ENCODE measurements at places on chromosomes 13 and 19.

DNA sequence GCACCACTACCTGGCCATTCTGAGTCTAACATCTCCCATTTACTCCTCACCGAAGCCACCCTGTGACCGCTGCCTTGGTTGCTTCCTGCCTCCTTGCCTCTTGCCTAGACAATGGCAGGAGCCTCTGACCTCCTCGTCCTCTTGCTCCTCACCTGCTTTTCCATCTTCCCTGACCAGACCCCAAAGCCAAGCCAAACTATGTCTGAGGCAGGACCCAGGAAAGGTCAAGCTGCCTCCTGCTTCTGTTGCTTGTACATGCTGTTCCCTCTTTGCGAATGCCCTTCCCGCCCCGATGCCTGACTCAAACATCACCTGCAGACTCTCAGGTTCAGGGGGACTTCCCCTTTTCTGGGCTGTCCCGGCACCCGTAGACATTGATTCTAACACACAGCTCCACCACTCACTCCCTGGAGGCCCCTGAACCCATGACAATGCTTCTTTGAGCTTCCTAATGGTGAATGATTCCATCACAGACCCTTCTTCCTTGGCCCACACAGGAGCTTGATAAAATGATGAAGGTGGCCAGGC, 60.8 kb downstream of the F2RL3 start:
- peak; percentile 36 for DNase-seq

DNA sequence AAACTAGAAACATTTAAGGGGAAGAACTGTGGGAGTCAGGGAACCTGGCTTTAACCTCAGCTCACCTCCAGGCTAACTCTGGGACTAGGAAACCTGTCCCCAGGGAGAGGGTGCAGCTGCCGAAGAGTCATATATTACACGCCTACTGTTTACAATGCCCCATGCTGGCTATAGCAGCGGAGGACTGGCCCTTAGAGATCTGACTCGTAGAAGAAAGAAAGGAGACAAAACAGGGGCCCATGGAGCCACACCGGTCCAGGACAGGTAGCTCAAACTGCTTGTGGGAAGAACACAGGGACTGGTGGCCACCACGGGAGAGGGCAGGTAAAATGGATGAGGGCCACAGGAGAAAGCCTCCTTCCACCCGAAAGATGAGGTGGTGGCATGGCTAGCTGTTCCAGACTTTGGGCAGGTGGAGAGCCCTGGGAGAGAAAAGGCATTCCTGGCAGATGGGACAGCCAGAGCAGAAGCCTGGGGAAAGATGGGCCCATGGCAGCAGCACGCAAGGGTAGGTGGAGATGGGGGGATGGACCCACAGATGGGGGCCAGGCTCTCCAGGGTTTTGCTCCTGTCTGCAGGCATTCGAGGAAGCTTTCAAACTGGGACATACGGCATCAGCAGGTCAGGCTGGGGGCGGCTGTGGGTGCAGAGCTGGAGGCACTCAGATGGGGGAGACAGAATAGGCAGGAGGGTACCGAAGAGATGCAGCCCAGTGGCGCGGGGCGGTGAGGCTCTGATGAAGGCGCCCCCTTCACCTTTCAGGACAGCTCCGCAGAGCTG, 69.5 kb downstream of the LATS2 start:
- DNase-seq, result no peak

GRCh38 chr19:14516746-14517438, 1.3 kb downstream of the DNAJB1 start:
- DNase-seq, result no peak

DNA sequence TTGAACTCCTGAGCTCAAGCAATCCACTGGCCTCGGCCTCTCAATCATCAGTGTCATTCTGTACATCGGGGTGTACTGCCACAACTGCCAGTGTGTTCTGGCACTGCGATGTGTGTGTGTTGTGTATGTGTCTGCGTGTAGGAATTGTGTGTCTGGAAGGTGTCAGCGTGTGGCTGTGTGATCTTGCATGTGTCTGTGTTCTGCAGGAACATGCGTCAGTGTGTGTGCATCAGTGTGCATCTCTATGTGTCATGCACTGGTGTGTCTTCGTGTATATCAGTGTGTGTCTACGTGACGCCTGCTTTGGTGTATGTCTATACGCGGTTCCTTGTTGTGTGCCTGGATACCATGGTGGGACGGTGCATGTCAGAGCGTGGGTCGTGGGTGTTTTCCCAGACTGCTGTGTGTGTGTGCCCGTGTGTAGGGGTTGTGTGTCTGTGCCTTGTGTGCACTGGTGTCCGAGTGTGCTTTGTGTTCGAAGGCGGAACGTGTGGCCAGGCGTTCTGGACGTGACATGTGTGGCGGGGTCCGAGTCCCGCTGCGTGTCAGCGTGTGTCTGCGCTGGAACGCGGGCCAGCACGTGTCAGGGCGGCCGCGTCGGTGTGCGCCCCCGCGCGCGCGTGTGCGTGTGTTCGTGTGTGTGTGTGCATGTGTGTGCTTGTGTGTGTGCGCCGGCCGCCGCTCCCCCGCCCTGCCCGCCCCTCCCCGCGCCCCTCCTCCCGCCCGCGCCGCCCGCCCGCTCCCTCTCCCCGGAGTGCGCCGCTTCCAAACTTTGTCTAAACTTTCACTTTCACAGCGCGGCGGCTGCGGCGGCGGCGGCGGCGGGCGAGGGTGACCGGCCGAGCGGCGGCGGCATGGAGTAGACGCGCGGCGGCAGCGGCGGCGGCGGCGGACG, at the start of gene NFIX:
NFIX (plus strand) TSS at position 775 of the 895 bp plus-strand sequence. CDS start 363 bp downstream, outside the sequence.
- DNase-seq, result peak; percentile 81

DNA sequence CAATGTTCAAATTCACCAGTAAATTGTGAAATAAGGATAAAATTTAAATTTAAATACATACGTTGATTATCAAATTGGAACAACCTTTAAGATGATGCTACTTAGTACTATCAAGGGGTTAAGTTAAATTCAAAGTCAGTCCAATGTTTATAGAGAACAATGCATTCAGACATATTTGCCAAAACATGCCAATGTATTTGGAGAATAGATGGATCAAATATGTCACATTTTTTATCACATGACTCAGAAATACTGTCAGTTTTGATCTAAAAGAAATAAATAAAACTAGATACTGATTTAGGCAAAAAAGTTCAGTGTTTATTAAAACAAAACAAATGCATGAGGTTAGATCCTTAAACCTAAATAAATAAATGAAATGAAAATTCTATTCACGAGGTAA, 281.2 kb downstream of the SLITRK5 start:
- no peak for DNase-seq

DNA sequence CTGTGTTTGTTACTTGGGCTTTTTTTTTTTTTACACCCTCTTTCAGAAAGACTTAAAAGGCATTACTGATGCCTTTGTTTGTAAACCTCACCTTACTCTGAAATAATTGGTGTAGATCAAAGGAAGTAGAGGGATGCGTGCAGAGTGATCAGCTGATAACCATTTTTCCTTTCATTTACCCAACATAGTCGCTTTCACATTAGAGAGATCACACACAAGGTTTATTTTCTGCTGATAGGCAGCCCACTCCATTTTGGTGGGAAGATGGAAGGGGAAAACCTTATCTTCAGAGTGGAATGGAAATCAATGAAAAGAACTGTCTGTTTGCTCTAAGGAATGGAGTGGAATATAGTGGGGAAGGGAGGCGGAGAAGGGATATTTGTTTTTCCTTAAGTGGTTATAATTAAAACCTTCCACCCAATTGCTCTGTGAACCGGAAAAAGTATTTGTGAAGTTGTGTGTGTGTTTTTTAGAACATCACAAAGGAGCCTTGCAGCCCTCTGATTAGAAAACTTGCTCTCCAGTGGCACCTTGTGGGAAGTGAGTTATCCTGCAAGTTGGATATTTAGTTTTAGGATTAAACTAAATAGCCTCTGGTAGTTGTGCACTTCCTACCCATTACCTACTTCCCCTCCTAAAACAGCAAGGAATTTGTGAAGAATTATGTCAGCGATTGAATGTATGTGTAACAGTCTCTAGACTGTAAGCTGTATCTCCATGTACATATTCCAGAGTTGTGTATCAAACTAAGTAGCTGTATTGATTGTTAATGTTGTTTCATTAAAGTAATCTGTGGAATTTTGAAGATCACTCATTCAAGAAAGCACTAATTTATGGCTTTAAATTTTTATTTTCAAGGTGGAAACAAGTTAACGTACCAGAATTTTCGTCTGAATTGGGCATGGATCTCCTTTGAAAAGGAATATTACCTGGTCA, 76.8 kb downstream of the FREM2 start:
- no peak for DNase-seq

DNA sequence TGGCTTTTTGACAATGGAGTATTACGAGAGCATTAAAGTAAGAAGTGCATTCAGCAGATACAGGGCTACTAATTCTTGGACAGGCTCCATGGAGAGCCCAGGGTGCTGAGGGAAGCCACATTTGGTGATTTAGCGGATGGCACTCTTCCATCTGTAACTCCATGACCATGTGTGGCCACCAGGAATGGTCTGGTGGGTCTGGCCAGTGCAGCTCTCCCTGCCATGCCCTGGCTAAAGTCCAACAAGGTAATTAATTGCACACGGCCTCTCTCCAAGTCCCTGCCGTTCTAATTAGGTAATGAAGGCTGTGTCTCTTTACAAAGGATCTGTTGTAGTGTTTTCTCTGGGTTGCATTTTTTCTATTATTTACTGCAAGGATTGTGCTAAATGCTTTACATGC, 4.3 kb upstream of the ZFR2 start:
- DNase-seq, result no peak

- DNase-seq, result no peak
These were observed at the start of gene IGLON5 for GRCh38 chr19:51311351-51312257. Gene IGLON5 (plus strand): TSS chr19:51311644. CDS start chr19:51311848, 204 bp downstream.

DNA sequence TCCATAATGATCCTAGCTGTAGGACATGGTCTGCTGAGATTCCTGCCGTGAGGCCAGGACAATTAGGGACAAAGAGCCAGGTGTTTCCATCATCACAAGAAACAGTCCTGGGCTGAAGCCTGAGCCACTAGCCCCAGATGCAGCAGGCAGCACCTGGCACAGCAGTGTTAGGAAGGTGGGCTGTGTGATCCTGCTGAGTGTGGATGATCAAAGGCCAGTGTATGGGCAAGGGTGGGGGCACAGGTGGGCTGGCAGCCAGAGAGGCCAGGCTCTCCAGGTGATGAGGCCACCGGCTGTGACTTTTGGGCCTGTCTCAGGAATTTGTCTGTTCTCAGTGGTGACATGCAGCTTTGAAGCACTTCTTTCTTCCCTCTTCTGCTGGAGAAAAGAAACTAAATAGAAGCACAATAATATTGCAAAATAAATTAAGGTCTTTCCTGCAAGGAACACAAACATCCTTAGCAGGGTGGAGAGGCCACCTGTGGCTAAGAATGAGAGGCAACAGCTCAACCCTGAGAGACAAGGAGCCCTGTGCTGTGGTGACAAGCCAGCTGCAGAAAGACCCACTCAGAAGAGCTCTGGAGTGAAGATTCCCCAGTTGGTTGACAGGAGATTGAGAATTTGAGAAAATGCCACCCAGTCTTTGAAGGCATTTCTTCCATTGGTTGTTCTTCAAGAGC, 127.6 kb downstream of the KATNAL1 start:
- no peak for DNase-seq

DNA sequence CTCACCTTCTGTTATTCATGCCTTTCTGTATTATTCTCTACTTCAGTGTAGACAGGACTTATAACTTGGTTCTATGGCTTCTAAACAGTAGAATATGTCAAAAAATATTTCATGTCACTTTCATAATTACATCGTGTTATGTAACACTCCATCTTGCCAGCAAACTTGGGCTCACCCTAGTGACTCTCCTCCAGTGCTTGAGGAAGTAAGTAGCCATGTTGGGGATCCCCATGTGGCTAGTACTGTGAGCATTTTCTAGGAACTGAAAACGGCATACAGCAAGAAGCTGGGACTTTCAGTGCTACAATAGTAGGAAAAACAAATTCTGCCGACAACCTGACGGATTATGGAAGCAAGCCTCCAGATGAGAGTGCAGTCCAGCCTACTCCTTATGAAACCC, 495.6 kb downstream of the SLITRK6 start:
- no peak for DNase-seq

GRCh38 chr13:81293594-81294164, 952.8 kb upstream of the SPRY2 start:
- DNase-seq, result no peak

DNA sequence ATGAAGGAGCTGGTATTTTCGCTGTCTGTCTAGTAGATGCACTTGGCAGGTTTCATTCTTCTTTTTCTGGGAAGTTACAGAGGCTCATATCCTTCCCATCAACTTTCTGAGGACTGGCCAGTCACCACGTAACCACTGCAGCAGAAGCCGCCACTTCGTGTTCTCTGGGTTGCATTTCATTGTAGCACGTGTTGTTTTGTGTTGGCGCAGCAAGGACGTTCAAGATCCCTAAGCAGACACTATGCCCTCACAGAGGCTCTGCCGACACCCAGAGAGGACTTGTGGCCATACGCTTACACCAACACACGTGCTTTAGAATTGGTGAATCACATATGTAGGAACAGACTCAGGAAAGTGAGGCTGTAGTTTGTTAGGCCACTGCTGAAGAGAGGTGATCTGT, 42.2 kb upstream of the TEX29 start:
- no peak for DNase-seq

GRCh38 chr13:35646056-35646774, 169.7 kb upstream of the MAB21L1 start:
- DNase-seq, result no peak

DNA sequence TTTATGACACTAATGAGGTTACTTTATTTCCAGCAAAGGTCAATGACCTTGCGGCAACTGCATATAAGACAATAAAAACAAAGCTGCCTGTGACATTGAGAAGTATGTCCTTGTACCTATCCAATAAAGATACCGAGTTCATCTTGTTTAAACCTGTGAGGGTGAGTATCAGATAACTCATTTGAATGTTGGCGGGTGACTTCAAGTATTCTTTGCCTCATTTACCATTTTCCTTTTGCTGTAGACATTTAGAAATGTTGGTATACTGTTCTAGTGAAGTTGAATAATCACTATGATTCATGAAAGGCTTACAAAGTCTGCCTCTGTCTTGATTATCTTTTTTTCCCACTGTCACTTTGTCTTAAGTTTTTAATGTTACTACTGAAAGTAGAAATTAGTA, 65.0 kb downstream of the COG3 start:
- DNase-seq, result no peak

DNA sequence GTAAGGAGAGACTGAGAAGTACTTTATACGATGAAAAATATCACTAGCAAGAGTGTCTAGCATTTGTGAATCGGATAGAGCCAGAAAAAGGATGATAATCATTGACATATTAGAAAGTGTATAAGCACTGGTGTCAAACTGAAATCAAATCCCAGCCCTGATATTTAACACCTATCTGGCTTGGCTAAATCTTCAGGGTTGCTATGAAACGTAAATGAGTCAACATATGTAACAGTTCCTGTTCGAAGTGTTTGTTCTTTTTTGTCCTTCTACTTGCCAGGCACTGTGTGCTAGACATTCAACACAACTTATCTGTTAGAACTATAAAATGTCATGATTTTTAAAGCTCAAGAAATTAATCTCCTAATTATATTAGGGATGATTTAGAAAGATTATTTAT, 40.8 kb downstream of the SERPINE3 start:
- no peak for DNase-seq

GRCh38 chr19:35650581-35650980, 2.5 kb downstream of the COX6B1 start:
- no peak for DNase-seq

GRCh38 chr19:7861619-7862412, 12.4 kb downstream of the PRR36 start:
- DNase-seq, result no peak

GRCh38 chr13:91729859-91730258, 331.4 kb downstream of the GPC5 start:
- no peak for DNase-seq

All from activated CD8-positive, alpha-beta memory T cell treated with anti-CD3 and anti-CD28 coated beads, Interleukin-2, amount 50 U/mL, for 48 hours (primary cell).